ENCODE measurements at places on chromosomes 12 and 14.

DNA sequence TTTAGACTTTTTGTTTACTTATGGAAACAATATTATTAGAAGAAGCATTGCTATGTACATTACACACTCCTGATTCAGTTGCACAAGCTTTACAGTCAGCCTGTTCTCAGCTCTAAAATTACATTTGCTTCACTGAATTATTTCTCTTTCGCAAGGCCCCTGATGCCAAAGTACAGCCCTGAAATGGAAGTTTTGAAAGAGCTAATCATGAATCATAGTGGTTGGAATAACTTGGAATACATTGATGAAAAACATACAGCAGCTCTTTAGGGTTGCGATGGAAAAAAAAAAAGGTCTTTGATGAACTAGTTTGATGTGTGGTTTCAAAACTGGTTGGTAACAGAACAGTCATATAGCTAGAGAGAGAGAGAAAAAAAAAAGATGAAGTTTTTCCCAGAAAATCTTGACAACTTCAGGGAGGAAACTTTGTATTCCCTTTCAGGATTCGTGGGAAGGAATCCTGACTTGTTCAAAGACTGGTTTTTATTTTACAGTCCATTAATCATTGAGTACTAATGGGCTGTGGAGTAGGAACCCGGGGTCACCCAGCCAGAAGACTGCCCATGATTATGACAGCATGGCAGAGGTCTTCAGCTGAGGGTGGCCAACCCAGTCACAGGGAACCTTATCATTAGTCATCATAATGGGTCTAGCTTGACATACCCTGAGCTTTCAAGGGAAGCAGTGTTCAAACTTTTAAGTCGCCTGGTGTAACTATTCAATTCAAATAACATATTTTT, 460.1 kb downstream of the NAV3 start:
- DNase-seq = no peak

DNA sequence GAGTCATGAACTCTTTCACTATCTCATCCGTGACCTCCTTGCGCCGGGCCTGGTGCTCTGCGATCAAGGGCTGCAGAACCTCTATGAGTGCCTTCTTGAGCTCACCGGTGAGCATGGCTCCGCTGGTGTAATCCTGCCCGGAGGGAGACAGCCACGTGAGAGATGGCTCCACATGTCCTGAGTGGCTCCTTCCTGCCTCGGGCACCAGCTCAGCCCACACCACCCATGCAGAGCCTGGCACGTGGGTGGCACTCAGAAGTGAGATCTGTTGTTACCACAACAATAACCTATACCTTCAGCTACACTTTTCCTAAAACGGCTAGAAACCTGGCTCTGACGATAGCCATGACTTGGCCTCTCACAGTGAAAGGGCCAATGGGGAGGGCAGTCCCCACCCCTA, 11.8 kb downstream of the SLC25A47 start:
- no peak for DNase-seq

DNA sequence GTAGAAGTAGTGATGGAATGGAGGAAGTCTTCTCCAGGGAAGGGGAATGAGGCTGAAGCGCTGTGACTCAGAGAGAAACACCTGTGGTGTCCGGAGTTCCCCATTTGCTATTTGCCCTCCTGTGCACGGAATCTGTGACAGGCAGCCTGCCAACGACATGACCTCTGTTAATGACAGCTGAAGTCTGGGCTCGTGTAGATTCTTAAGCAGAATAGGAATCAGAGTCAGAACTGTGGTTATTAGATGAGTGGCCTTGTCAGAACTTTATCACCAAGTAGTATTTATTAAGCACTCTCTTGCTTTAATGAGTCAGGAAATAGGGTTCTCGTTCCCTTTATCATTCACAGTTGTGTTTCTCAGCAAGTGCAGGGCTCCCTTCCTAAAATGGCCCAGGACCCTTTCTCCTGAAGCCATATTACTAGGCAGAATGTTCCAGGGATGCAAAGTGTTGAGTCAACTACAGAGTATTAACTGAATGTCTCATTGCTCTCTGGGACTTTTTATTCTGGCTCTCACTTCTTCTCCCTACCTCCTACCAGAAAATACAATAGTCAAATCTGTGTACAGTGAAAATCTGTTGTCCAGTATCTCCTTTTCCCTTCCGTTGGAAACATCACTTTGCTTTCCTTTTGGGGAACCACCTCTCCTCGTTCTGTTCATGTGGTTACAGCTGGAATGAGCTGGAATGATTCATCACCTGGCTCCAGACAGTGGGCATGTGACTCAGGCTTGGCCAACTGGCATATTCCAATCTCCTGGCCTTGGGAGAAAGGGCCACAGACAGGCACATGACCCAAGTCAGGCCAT, 77.8 kb upstream of the MAX start:
- DNase-seq = peak; percentile 61

DNA sequence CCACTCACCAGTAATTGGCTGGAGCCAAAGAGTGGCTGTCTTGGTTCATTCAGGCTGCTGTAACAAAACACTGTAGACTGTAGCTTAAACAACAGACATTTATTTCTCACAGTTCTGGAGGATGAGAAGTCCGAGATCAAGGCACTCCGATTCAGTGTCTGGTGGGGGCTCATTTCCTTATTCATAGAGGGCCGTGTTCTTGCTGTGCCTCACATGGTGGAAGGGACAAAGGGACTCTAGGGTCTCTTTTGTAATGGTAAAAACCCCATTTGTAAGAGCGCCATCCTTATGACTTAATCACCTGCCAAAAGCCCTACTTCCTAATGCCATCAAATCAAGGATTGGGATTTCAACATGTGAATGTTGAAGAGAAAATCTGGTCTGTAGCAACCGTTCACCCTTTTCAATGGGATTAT, 34.7 kb upstream of the CDKN3 start:
- no peak for DNase-seq

GRCh38 chr14:72549026-72549425, 344.9 kb downstream of the DPF3 start:
- DNase-seq = no peak

GRCh38 chr12:71999795-72000194, 61.1 kb downstream of the TPH2 start:
- no peak for DNase-seq

GRCh38 chr12:77679686-77680085, 151.0 kb upstream of the NAV3 start:
- DNase-seq = no peak
